ENCODE measurements at places on chromosomes 5 and 9. TPM values are rescaled to one million over a fixed set of nuclear protein-coding genes. Genes with fewer than 3 reads are reported as not detected.

The ARL14EPL gene
- total RNA-seq: not detected

The CNTFR gene
- total RNA-seq: not detected

GRCh38 chr9:34479431-34479866 lies 20.8 kb downstream of the DNAI1 start:
- no peak for DNase-seq

- DNase-seq: no peak
These were observed 572.6 kb downstream of the TLR4 start for GRCh38 chr9:118276784-118277183.

- DNase-seq: no peak
These were observed 12.0 kb upstream of the B4GALT1 start for GRCh38 chr9:33178972-33179697.

DNA sequence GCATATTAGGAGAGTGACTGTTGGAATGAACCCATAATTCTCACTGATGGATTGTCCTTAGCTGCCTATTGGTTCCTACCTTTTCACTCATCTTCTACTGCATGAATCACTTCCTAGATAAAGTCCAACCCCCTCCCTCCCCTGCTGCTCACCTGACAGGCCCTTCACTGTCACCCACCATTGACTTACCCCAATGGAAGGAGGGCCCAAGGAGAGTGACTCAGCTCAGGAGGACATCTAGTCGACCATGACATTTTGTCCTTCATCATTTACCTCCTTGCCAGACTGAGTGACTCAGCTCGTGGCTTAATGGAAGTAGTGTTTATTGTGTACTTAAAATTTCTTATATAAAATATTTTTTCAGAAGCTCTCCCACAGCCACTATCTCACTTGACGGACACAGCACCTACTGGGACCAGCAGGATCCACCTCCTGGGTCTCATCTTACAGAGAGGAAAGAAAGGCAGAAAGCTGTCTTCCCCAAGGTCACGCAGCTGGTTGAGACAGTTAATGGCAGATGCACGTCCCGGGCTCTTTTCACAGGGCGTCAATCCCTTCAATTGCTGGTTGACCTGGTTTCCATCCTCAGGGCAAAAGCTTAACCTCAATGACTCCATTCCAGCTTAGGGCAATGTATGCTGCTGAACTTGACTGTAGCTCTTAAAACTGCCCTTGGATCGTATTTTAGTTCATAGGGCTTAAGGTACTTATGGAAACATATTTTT lies 142.3 kb downstream of the MARCHF11 start:
- no peak for DNase-seq
